Esophagus squamous epithelium (tissue), 5 donors: ENCODE measurements at places on chromosomes 7 and 10.

DNA sequence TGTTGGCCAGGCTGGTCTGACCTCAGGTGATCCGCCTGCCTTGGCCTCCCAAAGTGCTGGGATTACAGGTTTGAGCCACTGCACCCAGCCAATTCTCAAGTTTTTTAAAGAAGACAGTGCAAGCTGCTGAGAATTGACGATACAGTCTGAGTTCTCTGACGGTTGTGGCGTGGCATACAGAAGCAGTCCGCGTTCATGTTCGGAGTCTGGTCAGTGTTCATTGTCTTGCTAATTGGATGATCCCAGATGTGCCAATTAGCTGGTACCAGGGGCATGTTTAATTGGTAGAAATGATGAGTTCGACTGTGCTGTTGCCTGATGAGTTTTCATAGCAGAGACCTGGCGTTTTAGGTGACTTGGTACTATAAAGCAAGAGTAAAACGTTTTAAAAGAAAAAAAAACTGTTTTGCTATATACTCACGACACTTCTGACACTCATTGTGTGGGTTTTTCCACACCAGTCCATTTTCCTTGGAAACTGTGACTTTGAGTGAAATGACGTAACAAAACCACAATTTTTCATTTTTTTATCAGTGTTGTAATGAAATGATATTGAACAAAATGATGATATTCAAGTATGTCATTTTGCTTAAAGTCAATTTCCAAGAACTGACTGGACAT is 32.3 kb downstream of the CAMK1D start:
- DNase-seq = no peak

DNA sequence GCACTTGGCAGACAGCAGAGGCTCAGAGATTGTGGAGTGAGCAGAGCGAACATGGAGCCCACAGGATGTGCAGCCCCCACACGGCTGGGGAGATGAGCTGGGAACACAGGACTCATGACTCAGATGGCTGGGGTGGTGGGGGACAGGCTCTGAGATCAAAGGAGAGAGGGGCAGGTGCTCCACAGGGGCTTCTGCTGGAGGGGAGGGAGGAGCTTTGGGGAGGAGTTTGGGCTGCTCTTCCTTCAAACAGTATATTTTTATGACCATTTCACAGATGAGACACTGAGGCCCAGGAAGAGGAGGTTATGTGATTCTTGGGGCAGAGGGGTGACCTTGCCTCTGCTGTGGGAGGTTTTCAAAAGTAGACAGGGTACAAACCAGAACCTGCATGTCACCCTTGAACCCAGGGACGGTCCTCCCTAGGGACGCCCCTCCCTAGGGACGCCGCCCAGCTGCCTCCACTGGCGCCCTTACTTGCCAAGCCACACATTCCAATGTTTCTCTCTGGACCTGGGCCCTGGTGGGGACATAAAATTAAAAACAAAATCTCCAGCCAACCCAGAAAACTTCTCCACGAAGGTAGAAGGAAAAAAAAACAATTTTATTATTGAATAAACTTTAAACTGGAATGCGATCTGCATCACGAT is 981 bp upstream of the CRYGN start:
- DNase-seq = no peak

DNA sequence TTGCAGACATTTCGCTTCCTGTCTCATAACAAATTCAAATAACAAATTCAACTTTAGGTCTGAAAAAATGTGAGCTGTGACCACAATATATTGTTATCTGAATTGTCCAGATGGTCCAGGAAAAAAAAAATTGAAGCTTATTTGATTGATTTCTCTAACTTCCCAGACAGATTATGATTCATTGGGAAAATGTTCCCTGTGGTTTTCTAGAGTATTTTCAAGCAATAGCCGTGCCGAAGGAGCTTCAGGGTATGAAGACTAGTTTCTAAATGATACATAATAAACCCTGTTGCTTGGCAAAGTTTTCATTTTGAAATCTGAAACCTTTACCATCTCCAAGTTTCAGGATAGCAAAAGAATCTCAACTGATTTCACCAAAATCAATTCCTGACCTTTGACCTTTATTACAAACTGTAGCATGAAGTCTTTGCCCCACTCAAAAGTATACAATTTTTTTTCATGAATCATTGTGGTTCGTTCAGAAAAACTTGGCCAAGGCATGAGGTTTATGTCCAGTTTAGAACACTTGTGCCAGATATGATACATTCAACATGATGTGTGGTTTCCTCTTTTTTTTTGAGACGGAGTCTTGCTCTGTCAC is 109.9 kb downstream of the JCAD start:
- no peak for DNase-seq

DNA sequence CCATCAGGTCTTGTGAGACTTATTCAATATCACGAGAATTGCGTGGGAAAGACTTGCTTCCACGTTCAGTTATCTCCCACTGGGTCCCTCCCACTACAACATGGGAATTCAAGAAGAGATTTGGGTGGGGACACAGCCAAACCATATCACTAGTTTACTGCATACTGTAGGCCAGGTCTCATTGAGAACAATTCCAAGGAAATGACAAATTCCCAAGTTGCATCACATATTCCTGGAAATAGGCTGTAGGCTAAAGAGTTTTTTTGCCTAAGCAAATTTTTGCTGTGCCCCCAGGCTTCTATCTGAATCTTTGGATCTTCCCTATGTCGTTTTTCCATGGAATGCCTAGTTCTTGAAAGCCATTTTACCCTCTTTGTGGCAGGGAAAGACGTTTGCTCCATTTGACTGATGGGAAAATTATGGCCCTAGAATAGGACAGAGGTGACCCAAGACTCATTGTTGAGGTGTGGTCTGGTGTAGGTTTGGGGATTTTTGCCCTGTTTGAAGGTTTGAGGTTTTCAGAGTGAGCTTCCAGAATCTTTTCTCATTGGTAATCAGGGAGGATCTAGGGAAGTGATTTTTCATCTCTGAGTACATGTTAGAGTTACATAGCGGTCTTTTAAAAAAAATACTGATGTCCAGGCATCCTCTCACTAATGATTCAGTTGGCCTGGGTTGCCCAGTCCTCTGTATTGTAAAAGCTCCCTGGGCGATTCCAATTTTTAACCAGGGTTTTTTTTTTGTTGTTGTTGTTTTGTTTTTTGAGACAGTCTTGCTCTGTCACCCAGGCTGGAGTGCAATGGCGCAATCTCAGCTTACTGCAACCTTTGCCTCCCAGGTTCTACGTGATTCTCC is 44.4 kb downstream of the TACR2 start:
- DNase-seq = no peak

- no peak for DNase-seq
Measured at GRCh38 chr7:125136755-125137532, 207.3 kb upstream of the POT1 start.

- DNase-seq = no peak
Measured at GRCh38 chr10:116287906-116288501, 15.0 kb upstream of the GFRA1 start.

- no peak for DNase-seq
Measured at GRCh38 chr7:88243345-88243909, 23.6 kb upstream of the SRI start.

GRCh38 chr10:79376751-79377556 is 29.7 kb downstream of the PPIF start:
- DNase-seq = no peak

DNA sequence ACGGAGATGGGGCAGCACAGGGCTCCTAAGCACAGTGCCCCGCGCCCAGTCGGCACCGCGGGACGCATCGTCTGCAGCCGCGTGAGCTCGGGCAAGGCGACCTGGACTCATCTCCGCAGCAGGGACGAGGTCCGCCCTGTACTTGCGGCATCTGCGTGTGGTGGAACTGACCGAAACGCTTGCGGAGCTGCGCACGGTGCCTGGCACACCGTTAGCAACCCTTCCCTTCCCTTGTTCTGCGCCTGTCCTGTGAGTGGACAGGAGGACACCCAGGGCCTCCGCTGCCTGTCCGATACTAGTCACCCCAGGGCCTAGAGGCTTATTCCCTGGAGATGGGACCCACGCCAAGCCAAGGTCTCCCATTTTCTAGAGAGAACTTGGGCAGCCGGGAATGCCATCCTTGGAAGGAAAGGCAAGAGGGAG is 98.5 kb downstream of the WDR11 start:
- DNase-seq = no peak

DNA sequence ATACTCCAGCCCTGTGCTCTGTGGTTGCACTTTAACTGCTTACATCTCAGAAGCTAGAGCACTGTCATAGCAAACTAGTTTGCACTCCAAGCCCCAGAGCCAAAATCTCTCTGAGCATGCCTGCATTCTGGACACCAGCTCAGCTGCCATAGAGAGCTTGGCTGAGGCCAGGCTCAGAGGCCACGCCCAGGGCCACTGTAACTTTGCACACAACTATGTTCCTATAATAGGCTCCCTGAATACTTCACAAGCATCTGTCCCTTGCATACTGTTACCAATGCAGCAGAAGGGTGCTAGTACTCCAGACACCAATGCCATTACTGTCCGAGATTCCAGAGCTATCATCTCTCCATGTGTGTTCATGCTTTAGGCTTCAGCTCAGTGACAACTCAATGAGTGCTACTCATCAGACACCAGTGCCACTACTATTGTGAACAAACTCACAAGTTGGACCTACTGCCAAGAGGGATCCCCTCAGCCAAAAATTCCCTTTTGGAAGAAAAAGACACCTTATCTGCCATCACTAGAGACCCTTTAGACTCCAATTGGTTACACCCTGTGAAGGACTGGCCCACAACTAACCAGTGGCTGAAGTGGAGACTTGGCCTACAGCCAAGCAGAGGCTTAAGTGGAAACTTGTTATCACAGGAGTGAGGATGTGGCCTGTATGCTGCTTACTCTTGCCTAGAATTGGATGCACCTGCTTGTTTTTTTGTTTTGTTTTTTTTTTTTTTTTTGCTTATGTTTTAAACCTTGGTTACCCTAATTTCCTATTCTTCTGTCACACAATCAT is 211.6 kb upstream of the MAGI2 start:
- DNase-seq = no peak

DNA sequence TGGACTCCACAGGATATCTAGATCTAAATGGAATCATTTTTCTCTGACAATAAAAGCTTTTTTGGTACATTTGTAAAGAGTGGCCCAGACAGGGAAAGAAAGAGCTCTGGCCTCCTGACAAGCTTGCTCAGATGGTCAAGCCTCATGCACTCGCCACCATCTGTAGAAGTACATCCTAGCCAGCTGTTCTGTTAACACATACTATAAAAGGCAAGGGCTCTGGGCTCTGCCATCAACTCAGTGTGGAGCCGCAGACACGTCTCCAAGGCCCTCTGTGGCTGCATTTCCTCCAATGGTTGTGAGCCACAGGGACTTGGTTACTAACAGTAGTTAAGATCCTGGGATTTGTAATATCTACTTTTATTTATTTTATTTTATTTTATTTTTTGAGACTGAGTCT is 70.8 kb upstream of the KDM7A start:
- DNase-seq = no peak

GRCh38 chr7:99121496-99122021 is 22.3 kb downstream of the SMURF1 start:
- DNase-seq = no peak

- DNase-seq = no peak
Measured at GRCh38 chr10:30182191-30183054, 123.0 kb upstream of the JCAD start.

- no peak for DNase-seq
Measured at GRCh38 chr10:103394180-103394579, 2.1 kb downstream of the ATP5MK start.

GRCh38 chr7:104775531-104775930 is 238.5 kb upstream of the KMT2E start:
- no peak for DNase-seq

GRCh38 chr7:73773700-73774517 is 3.8 kb upstream of the CLDN3 start:
- no peak for DNase-seq

DNA sequence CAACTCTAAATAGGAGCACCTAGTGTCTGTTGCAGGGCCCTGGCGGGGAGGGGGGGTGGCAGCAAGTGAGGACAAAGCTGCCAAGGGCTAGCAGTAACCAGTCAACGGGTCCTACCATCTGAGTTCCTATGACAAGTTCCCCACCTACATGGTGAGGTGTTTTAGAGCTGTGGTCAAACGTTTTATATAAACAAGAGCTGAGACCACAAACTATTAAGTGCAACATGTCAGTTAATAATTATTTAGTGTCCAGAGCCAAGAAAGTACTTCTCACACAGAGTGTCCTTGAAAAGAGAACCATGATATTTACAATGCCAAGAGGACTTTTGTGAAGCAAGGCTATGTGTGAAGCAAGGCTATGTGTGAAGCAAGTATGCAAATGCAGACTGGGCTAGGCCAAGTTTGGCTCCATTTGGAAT is 434.7 kb downstream of the TNS3 start:
- DNase-seq = no peak

DNA sequence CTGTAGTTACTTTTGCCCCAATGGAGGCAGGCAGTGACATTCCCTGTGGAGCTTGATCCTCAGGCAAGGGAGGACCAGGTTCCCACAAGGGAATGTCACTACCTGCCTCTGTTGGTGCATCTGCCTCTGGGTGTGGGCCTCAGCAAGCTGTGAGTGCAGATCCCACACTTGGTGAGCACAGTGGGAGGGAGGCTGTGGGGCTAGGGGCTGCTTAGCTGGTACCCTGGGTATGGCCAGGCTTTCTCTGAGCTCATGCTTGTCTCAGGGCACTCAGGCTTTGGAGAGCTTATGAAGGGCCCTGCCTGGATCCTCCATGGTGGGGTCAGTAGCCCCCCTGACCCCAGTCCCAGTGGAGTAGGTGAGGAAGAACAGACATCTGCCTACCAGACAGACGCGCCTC is 16.2 kb upstream of the ZNF488 start:
- no peak for DNase-seq

DNA sequence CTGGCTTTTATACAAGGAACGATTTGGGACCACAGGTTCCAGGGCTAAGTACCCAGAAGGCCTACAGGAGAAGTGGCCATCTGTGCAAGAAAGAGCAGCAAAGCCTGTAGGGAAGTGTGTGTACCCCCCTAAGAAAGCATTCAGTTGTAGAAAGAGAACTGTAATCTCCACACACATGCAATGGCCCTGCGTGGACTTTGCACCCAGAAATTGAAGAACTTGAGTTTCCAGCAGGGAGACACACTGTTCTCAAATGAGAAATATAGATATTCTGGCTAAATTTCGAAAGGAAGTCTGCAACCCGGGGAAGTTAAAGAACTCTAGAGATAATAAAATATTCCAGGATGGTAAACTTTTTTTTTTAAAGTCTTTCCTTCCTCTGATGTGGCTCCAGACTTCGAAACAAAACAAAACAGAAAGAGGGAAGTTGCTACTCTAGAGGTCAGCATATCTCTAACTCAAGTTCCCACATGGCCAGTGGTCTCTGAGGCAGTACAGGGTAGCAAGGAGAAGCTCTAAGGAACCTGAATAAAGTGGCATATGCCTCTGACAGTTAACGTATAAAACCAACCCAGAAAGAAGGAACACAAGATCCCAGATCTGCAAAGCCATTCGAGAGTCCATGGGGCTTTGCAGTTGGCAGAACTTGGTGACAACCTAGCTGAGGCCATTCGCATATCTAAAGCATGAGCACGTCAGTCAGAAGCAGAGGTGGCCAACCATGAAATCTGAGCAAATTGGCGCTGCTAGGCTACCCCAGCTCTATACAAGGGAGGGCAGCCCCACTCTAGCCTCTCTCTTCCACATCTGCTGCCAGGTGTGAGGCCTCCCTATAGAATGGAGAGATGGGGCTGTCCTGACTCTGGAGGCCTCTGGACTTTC is 56.6 kb downstream of the ELMO1 start:
- DNase-seq = no peak

- DNase-seq = no peak
Measured at GRCh38 chr7:19491821-19492452, 216.9 kb downstream of the POLR1F start.

GRCh38 chr7:90560730-90561129 is 35.4 kb upstream of the CDK14 start:
- DNase-seq = no peak
